ENCODE measurements at places on chromosomes 5 and 9.

DNA sequence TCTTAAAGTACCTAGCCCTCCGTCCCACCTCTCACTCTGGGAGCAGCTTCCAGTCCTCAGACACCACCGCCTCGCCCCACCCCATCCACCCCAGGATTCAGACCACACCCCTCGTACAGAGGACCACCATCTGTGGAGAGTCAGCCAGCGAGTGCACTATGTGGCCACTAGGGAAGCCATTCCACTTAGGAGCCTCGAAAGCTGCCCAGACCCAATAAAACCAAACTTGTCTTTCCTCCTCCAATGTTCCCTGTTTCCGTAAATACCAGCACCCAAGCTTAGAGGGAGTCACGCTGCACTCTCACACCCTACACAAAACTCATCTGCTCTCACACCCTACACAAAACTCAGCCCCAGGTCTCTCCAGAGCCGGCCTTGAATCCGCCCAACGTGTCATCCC is 1.9 kb downstream of the GCNT4 start:
- peak; percentile 33 for DNase-seq

DNA sequence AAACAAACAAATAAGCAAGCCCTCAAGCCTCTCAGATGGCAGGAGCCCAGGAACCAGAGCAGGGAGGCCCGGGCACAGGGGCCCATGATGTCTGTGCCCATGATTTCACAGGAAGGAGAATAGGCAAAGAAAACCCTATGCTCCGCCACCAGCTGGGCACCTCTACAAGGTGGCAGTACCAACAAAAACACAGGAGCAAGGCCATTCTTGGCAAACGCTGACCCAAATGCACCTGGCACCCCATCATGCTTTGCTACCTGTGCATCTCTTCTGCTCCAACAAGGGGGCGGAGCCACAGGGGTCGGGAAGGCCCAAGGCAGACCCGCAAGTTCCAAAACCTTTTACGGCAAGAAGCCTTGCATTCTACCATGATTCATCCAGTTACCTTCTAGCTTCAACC is 3.1 kb downstream of the BRD3 start:
- no peak for DNase-seq

GRCh38 chr5:163571744-163572143 is 66.3 kb downstream of the MAT2B start:
- DNase-seq = peak; percentile 95

GRCh38 chr9:133087429-133088145 is 25.8 kb downstream of the CEL start:
- DNase-seq = no peak

DNA sequence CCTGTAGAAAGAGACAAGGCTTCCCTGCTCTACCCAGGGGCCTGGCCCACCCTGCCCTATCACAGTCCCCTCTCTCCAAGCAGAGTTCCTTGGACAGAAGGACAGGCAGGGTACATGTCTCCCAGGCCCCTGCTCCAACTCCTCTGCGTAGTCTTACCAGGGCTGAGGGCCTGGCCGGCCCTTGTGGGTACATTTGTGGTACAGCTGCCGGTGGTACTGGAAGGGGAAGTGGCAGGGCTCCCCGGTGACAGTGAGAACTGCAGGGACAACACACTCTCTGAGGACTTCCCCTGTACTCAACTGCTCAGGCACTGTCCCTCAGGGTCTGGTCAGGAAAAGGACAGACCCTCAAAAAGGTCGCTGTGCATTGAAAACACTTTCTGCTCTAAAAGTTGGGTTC is 3.6 kb downstream of the F12 start:
- no peak for DNase-seq

GRCh38 chr9:79809316-79809876 is 237.6 kb downstream of the TLE4 start:
- DNase-seq = no peak

DNA sequence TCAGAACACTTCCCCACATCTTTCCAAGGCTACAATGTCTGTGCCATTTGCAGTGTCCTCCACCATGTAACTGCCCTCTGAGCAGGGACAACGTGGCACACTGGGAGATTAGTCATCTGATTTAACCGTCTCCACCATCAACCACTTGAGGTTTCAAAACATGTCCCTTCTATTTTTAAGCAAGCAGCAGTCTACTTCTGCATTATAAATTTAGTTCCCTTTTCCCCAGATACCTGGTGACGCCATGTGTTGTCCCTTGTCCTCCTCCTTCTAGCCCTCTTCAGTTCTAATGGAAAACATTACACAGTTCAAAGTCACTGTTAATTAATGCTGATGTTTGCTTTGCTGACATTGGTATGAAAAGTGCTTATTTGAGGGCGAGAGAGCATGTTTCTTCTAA is 52.8 kb downstream of the ATP10B start:
- DNase-seq = no peak

GRCh38 chr9:18676525-18676924 is 202.6 kb downstream of the ADAMTSL1 start:
- DNase-seq = no peak

- DNase-seq = peak; percentile 12
Measured at GRCh38 chr9:92122061-92122460, 6.8 kb upstream of the SPTLC1 start.

- no peak for DNase-seq
Measured at GRCh38 chr9:132423503-132423902, 13.5 kb downstream of the CFAP77 start.

DNA sequence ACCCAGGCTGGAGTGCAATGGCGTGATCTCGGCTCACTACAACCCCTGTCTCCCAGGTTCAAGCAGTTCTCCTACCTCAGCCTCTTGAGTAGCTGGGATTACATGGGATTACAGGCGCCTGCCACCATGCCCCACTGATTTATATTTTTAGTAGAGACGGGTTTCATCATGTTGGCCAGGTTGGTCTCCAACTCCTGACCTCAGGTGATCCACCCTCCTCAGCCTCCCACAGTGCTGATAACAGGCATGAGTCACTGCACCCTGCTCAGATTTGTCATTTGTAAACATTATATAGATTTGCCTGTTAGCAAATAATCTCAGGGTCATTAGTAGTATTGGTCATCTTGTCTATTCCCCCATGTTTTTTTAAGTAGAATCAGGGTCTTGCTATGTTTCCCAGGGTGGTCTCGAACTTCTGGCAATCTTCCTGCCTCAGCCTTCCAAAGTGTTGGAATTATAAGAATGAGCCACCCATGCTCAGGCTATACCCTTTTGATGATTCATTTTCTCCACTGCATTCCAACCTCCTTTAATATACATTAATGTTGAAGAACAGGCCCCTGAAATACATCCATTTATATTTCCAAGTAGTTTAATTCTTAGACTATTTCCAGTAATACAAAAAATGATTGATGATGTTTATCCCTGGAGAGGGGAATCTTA is 17.3 kb downstream of the CENPH start:
- DNase-seq = no peak

DNA sequence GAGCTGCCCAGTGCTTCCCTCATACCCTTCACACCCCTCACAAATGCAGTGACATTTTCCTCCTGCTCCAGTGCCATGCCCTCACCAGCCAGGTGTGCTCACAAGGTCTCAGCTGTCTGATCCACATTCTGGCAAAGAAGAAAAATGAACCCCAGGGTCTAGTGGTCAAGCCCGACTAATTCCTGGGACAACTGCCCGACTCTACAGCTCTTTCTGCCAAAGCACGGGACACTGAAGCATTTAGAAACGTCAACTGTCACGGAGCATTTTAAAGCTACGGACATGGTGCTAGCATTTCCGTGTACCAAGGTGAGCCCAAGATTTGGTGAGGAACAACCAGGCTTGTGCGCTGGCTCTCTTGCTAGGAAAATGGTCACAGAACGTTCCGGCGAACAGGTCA is 56.8 kb upstream of the PHYKPL start:
- DNase-seq = no peak

DNA sequence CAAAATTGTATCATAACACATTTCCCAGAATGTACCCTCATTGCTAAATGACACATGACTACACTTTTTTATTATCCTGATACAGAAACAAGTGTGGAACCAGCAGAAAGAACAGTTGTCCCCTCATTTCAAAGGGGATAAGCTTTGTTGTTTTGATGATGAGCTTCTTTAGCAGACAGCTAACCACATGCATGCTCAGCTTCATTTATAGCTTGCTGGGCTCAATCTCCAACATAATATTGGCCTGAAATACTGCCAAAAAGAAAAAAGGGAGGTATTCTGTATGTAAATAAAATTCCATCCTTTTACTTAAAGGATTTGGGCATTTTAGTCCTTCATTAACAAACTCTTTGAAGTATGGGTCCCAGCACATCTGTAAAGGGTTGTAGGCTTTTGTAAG is 120.4 kb downstream of the SPATA31D1 start:
- DNase-seq = no peak

GRCh38 chr5:34692786-34693185 is 36.7 kb downstream of the RAI14 start:
- DNase-seq = no peak

- no peak for DNase-seq
Measured at GRCh38 chr5:124574521-124575436, 171.7 kb downstream of the ZNF608 start.

DNA sequence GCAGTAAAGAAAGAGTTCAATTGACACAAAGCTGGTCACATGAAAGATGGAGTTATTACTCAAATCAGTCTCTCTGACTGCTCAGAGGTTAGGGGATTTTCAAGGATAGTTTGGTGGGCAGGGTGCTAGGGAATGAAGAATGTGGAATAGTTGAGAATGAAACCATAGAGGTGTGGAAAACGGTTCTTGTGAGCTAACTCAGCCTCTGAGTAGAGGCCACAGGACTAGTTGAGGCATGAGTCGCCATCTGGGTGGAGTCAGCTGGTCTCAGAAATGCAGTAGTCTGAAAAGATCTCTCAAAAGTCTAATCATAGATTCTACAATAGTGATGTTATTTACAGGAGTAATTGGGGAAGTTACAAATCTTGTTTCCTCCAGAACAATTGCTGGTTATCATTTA is 178.9 kb upstream of the SPEF2 start:
- no peak for DNase-seq

DNA sequence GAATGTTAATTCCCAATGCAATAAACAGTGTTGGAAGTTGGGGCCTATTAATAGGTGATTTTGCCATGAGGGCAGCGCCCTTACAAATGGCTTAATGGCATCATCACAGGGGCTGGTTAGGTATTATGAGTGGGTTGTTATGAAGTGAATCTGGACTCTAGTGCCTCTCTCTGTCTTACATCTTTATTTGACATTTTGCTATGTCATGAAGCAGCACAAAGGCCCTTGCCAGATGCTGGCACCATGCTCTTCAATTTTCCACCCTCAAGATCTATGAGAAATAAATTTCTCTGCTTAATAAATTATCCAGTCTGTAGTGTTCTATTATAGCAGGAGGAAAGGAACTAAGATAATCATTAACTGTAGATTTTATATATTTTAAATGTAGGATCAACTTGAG is 1098.7 kb upstream of the NUDT12 start:
- DNase-seq = no peak

DNA sequence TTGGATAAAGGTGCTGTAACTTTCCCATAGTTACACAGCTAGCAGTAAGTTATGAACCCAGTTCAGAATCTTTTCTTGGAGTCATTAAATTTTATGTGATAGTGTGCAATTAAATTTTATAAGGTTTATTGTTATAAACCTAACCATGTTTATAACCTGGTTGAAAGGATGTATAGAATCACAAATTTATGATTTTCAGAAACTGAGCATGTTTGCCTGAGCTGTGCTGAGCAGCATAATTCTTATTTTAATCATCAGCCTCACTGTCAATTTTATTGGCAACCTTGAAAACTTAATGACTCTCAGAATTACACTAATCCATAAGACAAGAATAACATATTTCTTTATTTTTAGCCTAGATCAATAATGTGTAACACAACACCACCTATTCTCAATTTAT is 46.9 kb downstream of the ADAMTS19 start:
- DNase-seq = no peak

DNA sequence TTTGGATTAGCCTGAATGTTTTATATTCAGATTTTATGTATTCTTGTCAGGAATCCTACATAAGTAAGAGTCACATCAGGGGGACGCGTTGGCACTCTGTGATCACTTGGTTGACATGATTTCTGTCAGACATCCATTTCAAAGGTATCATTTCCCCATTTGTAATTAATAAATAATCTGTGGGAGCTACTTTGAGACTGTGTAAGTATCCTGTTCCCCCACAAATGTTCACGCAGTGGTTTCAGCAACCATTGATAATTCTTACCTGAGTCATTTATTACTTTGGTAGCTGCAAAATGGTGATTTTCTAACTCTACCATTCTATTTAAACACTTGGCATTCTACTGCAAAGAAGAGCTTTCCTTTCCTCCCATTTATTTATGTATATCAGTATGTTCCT is 56.9 kb upstream of the TBC1D2 start:
- no peak for DNase-seq

- no peak for DNase-seq
Measured at GRCh38 chr9:27771803-27772545, 198.7 kb upstream of the C9orf72 start.

DNA sequence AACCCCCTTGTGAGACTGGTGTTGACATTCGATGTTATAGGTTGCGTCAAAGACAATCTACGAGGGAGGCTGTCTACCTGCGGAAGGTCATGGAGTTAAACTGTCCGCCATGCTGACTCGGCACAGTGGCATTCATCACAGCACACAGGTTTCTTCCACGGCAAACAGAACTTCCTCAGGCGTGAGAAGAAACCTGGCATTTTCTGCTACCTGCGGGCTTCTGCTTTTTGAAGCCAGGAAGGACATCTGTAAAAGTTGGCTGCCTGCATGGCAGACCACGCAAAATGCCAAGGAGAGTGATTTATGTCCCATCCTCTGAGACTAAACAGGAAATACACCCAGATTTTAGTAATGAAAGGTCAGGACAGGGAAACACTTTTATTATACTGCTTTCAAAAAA is 809.8 kb upstream of the NUDT12 start:
- DNase-seq = no peak

GRCh38 chr9:95504053-95504963 is 12.5 kb downstream of the PTCH1 start:
- DNase-seq = peak; percentile 69

DNA sequence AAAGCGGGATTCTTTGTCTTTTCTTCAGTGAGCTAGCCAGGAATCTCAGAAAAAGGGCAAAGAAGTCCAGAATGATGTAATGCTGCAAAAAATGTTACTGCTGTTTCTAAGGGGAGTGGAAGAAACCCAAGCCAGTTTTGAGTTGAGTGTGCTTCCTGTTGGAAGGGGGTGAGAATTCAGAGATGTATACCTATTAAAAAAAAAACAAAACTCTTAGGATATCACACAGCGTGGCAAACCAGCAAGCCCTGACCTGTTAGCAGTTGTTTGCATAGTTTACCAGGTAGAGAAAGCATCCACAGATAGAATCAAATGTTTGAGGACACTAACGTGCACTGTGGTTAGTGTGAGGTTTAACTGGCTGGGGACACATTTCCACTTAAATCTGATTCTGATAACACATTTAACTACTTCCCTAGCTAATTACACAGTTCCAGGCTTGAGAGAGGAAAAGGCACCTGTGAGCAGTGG is 11.4 kb downstream of the BASP1 start:
- DNase-seq = peak; percentile 72
